Tibial artery (tissue), 4 donors: ENCODE measurements at places on chromosomes 4 and X.

- no peak for DNase-seq
These were observed at the start of gene TEX11 for GRCh38 chrX:70908541-70908940. TEX11 (minus strand) TSS chrX:70908711; CDS start chrX:70907789, 922 bp downstream.

GRCh38 chr4:150906987-150907633 is 108.0 kb downstream of the LRBA start:
- no peak for DNase-seq

DNA sequence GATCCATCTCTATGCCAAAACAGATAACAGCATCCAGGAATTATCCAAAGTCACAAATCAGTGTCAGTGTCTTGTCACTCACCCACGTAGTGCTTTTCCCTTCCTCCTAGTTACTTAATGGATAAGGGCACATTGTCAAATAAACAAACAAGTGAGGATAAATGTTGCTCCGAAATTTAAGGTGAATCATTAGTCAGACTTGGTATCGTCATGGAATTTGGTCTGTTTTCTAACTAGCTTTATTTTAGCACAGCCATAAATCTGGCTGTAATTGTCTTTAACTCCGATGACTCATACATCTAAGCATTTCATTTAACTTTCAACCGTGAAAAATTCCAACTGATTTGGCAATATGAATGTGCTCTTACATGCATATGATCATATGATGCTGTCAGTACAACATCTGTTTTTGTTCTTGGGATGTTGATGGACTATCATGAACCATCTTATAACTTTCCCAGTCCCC is 83.3 kb downstream of the SNCA start:
- no peak for DNase-seq

DNA sequence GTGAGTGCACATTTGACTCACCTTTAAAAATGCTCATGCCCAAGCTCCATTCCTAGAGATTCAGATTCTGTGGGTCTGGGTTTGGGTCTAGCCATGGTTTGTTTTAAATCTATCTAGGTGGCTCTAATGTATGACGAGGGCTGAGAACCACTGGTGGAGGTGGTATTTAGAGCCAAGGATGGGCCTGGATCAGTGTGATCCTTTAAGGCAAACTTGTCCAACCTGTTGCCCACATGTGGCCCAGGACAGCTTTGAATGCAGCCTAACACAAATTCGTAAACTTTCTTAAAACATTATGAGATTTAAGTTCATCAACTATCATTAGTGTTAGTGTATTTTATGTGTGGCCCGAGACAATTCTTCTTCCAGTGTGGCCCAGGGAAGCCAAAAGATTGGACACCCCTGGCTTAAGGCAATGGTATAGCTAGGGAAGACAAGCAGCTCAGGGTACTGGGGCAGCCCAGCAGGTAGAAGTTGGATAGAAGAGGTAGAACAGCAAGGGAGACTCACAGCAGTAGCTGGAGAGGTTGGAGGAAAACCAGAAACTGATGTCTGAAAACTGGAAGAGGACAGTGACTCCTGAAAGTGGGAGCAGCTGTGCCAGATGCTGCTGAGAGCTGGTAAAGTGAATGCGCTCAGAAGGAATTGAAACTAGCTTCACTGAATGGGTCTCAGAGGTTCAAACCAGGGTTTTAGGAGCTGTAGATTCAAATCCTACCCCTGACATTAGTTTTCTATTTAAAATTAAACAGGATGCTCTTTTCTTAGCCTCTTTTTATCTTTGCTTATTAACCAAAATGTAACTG is 18.2 kb downstream of the ADD1 start:
- DNase-seq: no peak

DNA sequence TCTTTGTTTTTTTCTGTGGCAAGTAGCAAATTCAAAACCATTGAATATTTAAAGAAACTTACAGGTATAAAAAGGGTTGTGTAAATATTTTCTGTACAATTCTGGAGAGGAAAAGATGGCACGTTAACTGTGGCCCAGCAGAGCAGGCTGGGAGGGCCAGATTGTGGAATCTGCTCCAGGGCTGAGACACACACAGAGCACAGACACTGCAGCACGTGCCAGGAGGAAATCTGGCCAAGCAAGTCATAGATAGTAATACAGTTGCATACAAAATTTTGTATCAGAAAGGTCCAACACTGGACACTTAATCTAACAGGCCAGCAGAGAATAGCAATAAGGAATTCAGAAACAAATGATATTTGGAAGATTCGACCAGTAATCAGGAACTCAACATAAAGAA is 763.7 kb downstream of the PDHA2 start:
- no peak for DNase-seq

GRCh38 chr4:74950200-74950599 is 17.3 kb downstream of the PARM1 start:
- no peak for DNase-seq
